MV-4-11 (cell line): ENCODE measurements at places on chromosomes 7 and 10.

DNA sequence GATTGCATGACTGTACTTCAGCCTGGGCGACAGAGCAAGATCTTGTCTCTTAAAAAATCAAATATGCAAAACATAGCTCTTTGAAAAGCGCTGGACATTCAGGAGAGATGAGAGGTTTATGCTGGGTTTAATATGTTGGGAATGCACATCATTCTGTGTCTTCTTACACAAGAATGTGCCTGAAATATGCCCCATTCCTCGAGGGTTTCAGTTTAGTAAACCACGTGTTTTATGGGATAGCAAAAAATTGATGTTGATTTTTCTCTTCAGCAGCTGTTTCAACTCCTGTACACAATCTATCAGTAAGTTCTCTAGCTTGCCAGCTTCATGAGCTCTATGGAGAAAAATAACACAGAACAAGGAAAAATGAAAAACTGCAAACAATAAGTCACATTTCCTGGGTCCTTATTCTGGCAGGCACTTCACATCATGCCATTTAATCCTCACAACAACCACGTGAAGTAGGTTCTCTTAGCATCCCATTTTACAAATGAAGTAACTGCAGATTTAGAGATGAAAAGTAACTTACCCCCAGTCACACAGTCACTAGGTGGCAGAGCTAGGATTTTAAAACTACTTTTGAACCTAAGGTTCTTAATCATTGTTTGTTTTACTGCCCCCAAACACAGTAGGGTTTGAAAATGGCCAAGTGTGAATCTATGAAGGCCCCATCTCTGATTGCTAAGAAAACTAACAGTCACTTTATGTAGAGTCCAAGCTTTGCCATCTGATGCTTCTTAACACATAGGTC, 423.6 kb downstream of the PHTF2 start:
- no peak for DNase-seq

DNA sequence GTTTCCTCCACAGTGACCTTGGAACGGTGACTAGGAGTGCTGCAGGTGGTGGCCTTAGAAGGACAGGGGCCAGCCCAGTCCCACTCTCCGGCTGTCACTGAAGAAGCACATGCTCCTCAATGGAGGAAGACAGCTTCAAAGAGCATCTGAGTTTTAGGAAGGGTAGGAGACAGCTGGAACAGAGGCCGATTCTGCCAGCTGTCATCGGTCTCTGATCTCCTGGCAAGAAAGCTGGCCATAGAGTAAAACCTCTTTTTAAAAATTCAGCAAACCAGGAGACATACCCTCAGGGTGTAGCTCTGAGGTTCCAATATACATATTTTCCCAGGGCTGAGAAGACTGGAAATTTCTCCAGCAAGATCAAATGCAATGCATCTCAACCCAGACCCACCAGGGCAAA, 55.9 kb downstream of the KCNMA1 start:
- no peak for DNase-seq

GRCh38 chr7:65430344-65431186, 56.9 kb downstream of the ZNF92 start:
- no peak for DNase-seq

DNA sequence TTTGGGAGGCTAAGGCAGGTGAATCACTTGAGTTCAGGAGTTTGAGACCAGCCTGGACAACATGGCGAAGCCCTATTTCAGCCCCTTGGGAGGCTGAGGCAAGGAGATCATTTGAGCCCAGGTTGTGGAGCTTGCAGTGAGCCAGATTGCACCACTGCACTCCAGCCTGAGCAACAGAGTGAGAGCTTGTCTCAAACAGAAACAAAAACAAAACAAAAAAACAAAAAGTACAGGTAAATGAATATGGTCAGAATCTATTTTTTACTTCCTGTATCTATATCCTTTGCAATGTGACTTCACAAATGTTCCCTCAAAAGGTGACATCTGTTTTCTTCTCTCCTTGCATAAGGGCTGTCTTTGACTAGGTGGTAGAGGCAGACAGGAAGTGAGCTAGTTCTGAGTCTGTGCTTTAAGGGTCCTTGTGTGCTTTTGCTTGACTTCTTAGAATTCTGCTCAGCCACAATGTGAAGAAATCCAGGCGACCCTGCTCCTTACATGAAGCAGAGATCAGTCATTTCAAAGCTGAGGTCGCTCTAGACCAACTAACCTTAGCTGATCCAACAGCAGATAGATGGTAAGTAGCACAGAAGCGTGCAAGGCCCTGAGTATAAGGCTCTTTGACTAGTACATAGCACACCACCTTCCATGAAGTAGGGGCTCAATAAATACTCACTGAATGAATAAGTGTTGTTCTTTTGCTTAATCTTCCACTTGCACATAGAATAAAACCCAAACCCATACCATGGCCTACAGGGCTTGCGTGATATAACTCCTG, 423.2 kb upstream of the PCDH15 start:
- DNase-seq: no peak

GRCh38 chr7:22574754-22575520, 74.9 kb upstream of the STEAP1B start:
- DNase-seq: peak; percentile 82

GRCh38 chr7:157543791-157544190, 207.0 kb downstream of the DNAJB6 start:
- DNase-seq: no peak
